Activated naive CD4-positive, alpha-beta T cell treated with anti-CD3 and anti-CD28 coated beads for 36 hours (primary cell): ENCODE measurements at places on chromosomes 7 and 10. TPM values are rescaled to one million over a fixed set of nuclear protein-coding genes. Genes with fewer than 3 reads are reported as not detected.
A peak's percentile ranks its signal among the peaks of the same experiment; 100 is the strongest.

DNA sequence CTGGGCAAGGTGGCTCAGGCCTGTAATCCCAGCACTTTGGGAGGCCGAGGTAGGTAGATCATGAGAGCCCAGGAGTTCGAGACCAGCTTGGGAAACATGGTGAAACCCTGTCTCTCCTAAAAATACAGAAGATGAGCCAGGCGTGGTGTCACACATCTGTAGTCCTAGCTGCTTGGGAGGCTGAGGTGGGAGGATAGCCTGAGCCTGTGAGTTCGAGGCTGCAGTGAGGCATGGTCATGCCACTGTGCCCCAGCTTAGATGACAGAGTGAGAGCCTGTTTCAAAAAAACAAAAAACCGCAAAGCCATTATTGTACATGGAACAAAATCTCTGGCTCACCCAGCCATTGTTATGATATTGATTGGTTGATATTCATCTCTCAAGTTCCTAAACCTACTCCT, 53.7 kb downstream of the KMT2E start:
- no peak for DNase-seq

- no peak for DNase-seq
Measured at GRCh38 chr10:103890194-103890658, 27.8 kb downstream of the STN1 start.

GRCh38 chr10:29598851-29599311, 35.9 kb downstream of the SVIL start:
- DNase-seq = no peak

- DNase-seq = peak; percentile 14
Measured at GRCh38 chr7:29113384-29114102, 32.8 kb downstream of the CPVL start.

GRCh38 chr7:64541438-64542359, 21.2 kb downstream of the ZNF680 start:
- DNase-seq = no peak

DNA sequence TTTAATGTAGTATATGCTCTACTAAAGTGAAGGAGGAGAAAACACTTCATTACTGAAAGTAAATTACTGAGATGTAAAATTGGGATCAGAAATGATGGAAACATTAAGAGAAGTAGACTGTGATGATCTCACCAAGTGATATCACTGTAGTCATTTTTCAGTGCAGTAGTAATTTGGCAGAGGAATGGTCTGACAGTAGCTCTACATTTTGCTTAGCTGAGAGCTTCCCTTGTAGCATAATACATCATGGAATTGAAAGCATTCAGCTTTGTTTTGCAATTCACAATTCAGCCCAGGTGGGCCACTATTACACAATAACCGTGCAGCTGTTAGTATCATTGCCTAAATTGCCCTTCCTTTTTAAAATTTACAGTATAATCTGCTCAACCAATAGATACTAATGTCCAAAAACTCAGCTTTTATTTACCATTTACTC, 19.4 kb upstream of the CABCOCO1 start:
- DNase-seq = no peak

DNA sequence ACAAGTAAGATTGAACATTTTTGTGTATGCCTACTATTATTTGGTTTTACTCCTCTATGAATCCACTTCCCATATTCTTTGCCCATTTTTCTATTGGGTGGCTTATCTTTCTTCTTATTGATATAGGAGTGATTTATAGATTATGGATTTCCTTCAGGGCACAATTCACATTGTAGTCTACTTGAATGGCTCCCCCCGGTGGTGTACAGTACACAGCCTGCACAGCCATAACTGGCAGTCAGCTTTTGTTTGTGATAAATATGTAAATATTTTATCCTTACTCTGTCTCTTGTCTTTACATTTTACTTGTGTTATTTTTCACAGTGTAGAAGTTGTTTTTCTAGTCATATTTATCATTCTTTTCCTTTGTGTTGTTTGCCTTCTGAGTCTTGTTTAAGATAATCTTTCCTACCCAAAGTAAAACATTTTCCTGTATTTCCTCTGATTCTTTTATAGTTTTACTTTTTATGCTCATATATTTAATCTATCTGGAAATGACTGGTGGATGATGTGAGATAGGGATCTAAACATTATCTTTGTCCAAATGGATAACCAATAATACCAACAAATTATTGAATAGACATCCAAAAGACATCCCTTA, 23.9 kb upstream of the CALD1 start:
- peak; percentile 75 for DNase-seq

- DNase-seq = no peak
Measured at GRCh38 chr7:126569402-126569801, 683.3 kb downstream of the GRM8 start.

DNA sequence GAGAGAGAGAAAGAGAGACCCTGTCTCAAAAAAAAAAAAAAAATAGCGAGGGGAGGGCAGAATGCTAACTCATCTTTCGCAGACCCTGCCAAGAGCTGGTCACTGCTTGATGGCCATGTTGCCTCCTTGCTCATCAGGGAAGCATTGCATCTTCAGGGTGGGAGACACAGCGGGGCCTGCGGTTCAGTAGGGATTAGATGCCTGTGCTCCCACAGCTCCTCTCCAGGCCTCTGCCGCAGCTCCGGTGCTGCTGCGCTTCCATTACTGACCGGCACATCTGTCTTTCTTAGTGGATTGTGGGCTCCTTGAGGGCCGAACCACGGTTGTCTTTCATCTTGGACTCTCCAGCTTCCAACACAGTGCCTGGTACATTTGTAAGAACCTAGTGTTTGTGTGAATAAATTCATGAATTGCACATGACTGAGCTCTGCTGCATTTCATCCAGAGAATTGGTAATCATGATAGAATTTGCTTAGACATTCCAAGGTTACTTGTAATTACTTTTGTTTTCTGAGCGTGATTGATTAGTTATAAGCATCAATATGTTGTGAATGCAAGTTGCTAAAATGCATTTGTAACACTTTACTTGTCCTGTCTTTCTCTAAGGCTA, 16.8 kb downstream of the HK1 start:
- DNase-seq = no peak

GRCh38 chr10:113540845-113541548, 11.9 kb upstream of the HABP2 start:
- DNase-seq = no peak

GRCh38 chr10:93070378-93071176, 3.1 kb upstream of the CYP26A1 start:
- DNase-seq = no peak

DNA sequence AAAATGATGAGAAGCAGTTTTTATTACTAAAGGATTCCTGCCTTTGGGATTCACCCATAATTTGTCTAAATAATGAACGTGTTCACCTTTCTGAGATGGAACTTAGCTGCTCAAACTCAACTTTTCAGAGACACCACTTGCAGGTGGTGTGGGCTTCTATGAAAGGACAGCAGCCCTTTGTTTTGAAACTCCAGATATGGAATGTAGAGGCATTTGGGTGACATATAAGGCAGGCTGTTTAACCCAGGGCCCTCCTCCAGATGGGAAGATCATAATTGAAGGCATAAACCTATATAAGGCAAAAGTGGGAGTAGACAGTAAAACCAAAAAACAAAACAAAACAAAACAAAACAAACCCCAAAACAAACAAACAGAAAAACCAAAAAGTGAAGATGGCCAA, 11.9 kb upstream of the HUS1 start:
- DNase-seq = no peak

- peak; percentile 73 for DNase-seq
Measured at GRCh38 chr7:100430493-100431285, 1.1 kb downstream of the MEPCE start.

The DMBT1 gene
- total RNA-seq = not detected

The CLEC5A gene
- not detected for total RNA-seq

The TWIST1 gene
- total RNA-seq = not detected

The TAS2R4 gene
- total RNA-seq = 0.40 TPM

The PAX2 gene
- total RNA-seq = not detected

The C10orf105 gene
- total RNA-seq = 0.36 TPM

The KLF14 gene
- total RNA-seq = not detected

The CUZD1 gene
- total RNA-seq = 0.54 TPM

The MKI67 gene
- 266 TPM for total RNA-seq

The CYP26C1 gene
- total RNA-seq = not detected

The BPGM gene
- total RNA-seq = 14.2 TPM

The ARHGAP22 gene
- not detected for total RNA-seq

The POP7 gene
- 23.2 TPM for total RNA-seq
